ENCODE measurements at places on chromosomes 6 and 20.

- DNase-seq: peak; percentile 12
These were observed 66.9 kb downstream of the FAXC start for GRCh38 chr6:99282479-99283062.

- DNase-seq: no peak
These were observed 13.6 kb upstream of the ZBTB9 start for GRCh38 chr6:33440649-33441309.

DNA sequence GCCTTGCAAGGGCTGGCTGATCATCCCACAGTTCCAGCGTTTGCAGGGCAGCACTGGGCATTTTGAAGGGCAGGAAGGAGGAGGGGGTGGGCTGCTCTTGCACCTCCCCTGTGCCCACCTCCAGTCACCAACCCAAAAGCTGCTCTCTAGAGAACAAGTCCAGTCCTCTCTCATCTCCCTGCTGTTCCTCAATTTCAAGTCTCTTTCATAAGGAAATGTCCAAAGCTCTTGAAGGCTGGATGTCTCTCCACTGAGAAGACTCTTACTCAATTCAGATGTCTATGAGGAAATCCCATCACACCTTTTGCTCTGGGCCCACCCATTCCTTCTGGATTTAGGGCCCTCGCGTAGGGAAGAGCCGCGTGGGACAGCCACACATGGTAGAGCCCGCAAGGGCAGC is 31.7 kb downstream of the WRNIP1 start:
- no peak for DNase-seq

- peak; percentile 49 for DNase-seq
These were observed 272.8 kb upstream of the SLC35B3 start for GRCh38 chr6:8707956-8708772.

DNA sequence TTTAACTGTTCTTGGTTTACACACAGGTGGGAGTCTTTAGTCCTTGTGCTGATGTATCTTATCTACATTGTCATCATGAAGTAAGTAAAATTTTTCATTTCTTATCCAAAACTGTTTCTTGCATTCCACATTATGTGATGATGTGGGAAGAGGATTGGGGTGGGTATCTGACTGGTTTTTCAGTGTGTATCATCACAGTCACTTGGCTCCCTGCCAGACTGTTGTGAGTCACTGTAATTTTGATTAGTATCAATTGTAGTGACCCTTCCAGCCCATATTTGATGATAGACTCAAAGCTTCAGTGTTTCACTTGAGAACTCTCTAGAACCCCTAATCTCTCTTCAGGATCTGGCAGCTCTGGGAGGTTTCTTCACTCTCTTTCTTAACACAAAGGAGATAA is 84.5 kb upstream of the RIN2 start:
- DNase-seq: no peak

DNA sequence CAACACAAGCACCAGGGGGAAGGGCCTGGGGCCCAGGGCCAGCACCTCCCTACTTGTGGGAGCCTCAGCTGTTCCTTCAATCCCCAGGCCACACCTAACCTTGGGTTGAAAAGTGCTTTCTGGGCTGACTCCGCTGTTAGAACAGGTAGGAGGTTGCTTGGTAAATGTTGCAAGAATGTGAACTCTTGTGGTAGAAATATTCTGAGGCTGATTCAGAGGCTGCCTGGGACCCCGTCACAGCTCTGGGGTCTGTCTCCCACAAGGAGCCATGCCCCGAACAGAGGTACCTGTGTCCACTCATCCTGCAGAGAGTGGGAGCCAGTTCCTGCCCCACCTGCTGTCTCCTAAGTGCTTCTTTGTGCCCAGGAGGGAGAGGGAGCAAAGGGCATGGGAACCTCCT is 14.4 kb upstream of the MAS1L start:
- no peak for DNase-seq

- no peak for DNase-seq
These were observed 95.3 kb upstream of the BHLHE23 start for GRCh38 chr20:63101781-63102720.

GRCh38 chr6:119431799-119432198 is 82.2 kb upstream of the MAN1A1 start:
- no peak for DNase-seq

DNA sequence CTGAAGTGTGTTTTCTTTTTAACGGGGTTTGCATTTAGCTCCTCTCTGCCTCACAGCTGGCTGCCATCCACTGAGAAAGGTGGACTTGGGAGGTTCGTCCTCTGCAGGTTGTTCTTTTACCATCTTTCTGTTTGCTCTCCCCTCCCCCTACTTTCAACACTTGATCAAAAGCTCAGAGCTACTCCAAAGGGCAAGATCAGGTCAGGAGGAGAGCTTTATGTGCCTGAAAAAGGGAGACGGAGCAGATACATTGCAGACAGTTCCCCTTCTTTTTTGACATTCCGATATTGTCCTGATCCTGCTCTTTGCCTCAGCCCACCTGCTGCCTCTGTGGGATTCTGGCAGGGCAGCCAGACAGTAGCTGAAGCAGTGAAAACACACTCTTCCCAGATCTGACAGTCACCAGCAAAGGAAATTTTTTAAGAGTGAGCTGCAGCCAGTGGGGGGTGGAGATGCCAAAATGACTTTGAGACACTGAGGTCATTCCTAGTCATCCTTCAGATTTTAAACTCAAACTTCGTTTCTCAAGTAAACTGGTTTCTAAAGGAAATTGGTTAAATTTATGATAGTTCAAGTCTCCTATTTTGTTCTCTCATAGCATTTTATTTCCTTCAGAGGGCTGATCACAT is 26.5 kb downstream of the SMLR1 start:
- no peak for DNase-seq

GRCh38 chr6:2958776-2959175 is 12.6 kb downstream of the SERPINB6 start:
- DNase-seq: no peak

DNA sequence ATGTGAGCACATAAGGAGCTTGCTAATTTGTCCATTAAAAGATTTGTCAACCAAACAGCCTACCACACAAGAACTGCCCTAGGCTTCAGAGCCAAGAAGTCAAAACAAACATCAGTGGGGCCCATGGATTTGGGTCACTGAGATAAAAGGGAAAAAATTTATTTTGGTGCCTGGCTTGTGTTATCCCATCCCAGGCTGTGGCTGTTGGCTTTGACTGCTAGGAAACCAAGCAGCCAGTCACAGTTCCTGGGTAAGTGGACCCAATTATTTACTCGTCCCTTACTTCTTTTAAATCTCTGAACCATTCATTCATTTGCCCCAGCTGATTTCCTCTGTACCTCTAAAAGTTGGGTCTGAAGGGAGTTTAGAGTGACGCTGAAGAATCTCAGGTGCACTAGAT is 41.3 kb downstream of the EDN1 start:
- DNase-seq: no peak

- DNase-seq: no peak
These were observed 254.0 kb upstream of the GJE1 start for GRCh38 chr6:141878686-141879085.

GRCh38 chr20:4989570-4989969 is 11.7 kb downstream of the SLC23A2 start:
- no peak for DNase-seq

DNA sequence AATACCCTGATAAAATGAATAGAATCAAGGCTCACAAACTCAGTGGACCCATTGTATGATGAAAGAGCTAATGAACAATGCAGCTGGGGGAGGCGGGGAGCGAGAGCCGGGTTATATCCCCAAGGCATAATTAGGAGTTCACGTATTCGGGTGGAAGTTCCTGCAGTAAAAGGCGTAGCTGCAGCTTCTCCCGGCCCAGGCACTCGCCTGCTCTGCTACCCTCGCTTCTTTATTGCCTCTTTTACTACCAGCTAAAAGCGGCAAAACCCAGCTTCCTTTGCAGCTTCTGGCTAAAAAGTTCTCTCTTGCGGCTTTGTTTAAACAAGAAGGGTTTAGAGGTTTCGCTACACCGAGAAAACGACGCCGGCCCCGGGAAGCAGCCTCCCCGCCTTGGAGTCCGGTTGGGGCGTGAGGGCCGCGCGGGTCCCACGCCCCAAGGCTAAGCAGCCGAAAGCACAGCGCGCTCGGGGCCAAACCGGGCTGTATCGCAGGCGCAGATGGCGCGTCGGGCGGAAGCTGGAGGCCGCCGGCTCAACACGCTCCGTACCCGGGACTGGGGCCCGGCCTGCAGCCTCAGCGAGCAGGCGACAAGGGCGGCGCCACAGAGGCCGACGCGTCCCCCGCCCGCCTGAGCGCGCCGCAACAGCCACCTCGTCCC is 1.6 kb downstream of the ZBTB2 start:
- peak; percentile 46 for DNase-seq

DNA sequence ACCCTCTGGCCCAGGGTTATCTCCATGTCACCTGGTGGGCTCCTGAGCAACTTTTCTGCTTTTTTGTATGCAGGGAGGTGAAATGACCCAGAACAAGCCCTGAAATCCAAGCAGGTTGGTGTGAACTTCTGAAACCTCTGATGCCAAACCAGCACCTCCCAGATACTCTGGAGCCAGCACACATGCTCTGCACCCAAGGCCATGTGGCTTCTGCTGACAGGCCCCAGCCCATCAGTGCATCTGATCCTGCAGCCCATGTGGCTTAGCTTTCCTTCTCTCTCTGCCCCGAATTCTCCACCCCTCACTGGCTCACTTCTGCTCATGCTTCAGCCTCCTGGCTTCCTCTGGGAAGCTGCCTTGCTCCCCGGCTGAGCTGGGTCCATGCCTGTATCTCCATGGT is 59.3 kb upstream of the RPS6KA2 start:
- DNase-seq: no peak

DNA sequence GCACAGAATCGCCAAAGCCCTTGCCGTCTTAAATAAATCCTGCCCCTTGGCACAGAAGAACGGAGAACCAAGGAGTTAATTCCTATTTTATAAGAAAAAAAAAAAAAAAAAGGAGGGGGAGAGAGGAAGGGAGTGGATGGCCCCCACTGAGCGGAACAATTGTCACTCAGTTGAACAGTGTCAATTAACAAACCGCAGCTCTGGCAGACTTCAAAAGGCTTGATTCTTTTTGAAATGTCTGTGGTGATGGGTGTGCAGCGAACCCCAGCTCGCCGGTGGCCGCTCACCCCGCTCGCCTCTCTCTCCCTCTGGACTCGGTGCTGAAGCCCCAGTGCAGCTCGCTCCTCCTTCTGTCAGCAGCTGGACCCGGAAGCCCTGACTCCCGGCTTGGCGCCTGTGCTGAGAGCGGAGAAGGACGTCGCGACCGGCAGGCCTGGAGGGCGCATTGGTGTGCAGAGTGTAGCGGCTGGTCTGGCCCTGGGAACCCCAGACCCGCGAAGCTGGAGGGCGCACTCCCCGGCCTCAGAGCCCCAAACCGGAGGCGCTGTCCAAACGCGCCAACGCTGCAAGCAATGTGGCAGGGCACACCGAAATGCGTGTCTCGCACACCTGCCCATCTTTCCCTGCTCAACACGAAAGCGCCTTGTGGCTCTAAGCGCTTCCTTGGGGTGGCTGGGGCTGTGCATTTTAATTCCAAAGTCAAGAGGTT is 3.4 kb downstream of the LINC00237 start:
- DNase-seq: no peak

DNA sequence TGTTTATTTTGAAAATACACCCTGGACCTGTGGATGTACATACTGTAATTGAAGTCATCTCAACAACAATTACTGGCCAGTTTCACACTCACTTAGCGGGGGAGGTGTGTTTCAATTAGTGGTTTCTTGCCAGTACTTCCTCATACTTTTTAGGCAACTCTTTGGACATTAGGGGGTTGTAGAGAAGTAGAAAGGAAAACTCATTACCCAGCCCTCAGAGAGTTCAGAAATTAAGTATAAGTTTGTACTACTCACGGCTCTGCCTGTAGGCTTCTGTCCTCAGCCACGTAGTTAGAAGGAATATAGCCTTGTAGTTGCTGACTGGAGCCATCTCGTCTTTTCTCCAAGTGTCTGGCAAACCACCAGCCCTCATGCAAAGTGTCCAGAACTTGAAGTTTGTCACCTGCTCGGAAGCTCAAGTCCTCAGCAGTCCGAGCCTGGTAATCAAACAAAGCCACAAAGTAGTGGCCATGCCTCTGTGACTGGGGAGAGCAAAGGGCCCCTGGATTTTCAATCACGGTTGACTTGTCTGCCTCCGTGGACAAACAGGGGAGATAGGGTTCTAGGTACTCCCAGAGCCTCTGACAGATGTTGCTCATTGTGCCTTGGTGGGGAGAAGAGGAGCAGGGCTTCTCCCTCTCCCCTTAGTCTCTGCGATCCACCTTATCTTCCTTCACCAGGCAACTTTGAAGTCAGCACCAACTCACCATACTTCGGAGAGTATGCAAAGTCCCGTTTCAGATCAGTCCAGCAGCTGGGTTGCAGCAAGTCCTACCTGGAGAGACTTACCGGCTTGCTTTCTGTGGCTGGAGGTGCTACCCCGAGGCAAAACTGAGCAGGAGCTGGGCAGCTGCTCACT is 749 bp downstream of the FRK start:
- peak; percentile 86 for DNase-seq

DNA sequence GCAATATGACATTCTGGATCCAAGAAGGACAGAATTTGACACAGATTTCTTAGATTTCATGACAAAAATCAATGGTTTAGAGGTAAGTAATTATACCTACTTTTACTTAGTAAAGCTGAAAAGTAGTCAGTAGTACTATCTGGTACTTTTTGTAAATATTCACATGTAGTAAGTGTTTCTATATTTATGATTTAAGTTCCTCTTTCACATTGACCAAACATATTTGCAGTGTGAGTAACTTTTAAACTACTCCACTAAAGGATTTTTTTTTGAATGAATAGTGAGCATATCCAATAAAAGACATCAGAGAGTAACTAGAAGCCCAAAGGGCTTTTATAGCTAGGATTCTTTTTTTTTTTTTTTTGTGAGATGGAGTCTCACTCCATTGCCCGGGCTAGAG is 60.8 kb downstream of the DNAH8 start:
- DNase-seq: no peak

- DNase-seq: peak; percentile 32
These were observed 79.5 kb upstream of the MYL9 start for GRCh38 chr20:36461600-36462439.

DNA sequence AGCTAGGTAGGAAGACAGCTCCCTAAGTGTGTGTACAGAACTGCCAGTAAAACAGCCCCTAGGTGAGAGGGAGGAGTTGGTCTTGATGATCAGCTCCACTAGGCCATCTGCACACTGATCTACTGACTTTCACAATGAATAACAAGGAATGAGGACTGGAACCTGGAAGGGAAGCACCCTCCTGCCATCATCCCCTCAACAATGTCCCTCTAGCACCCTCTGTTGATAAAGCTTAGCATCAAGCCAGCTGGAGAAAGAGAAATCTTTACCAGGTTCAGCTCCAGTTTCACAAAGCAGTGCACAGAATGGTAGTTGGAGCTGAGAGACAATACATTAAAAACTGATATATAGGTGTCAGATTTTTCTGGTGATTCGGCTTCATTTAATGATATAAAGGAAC is 57.2 kb upstream of the IRAK1BP1 start:
- DNase-seq: peak; percentile 50

- no peak for DNase-seq
These were observed 677.4 kb upstream of the CHD6 start for GRCh38 chr20:42295592-42295991.

DNA sequence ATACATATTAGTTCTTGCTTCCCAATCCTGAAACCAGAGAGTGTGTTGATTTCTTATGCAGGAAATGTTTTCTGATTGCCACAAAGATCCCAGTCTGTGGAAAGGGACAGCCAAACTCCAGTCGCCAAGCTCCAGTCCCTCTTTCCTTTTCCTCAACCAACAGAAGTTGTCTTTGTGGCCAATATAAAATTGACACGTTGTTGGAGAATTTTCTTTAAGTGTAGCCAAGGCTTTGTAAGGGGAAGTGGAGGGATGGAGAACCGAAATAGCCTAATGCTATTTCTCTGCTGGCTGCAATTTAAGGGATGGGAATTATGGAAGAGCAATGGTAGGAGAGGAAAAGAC is 5.4 kb downstream of the ADGRB3 start:
- DNase-seq: no peak

Measured in kidney glomerular epithelial cell (primary cell).